ENCODE measurements at places on chromosomes 3 and 15.

- peak; percentile 96 for DNase-seq
These were observed at the start of gene CADM2 for GRCh38 chr3:84958495-84959469. TSS of gene CADM2 (plus strand) at chr3:84958989.

- no peak for DNase-seq
These were observed 88.8 kb downstream of the GADL1 start for GRCh38 chr3:30805695-30806094.

GRCh38 chr3:109869586-109869985 is 532.2 kb upstream of the DPPA4 start:
- no peak for DNase-seq

DNA sequence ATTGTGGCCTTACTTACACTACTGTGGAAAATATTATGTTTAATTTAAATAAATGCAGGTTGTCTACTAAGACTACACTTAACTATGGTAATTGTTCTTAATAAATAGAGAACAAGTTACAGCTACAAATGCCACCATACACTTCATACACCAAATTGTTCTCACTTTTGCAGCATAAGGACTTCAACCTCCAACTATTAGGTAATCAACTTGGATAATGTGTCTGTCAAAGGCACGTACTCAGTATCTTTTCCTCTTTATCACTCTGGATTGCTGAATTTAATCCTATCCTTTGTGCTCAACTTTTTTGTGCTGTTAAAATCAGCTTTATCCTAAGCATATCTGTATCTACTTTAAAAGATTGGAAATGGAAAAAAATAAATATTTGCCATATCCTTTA is 41.6 kb upstream of the TMEM87A start:
- DNase-seq, result no peak

DNA sequence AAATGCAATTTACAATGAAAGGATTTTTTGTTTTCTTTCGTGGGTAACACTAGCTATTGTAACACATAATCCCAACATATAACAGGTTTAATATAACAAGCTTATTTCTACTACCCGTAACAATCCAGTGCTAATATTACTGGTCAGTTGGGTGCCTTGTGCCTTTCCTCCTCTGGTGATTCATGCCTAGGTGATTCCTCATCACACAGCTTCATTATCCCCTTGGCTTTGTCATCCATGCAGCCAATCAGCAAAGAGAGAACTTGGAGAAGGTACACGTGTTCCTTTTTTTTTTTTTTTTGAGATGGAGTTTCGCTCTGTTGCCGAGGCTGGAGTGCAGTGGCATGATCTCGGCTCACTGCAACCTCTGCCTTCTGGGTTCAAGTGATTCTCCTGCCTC is 30.7 kb downstream of the CHST14 start:
- no peak for DNase-seq

DNA sequence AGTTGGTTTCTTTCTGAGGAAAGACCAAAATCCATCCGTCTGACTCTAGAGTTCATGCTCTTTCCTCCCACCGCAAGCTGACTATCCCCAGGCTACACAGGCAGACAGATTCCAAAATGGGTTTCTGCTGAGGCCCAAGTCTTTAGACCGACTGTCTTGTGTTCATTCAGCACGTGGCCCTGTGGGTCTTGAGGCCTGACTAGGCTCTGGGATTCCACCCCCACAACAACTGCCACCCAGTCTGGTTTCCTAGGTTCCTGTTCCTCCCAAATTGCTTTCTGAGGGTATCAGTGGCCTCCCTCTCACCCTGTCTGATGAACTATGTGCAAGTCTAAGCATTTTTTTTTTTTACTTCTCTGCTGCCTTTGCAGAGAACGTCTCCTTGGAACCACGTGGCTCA is 67.7 kb downstream of the CYP19A1 start:
- DNase-seq, result no peak

GRCh38 chr15:29682361-29682760 is 139.9 kb downstream of the TJP1 start:
- DNase-seq, result no peak

DNA sequence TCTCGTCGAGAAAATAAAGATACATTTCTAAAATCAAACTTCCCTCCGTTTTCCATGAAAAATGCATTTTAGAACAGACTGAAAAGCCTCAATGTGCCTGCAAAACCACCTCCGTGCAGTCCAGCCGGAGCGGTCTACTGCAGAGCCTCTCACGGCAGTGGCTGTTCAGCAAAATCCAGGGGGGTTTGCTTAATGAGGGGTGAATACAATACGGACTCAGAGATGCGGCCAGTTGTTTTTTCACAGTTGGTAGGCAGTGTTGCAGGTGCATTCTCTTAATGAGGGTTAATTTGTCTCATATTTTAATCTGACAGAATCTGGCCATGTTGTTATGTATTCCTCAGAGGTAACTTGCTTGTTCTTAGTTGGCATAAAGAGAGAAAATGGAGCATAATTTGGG is 223.0 kb downstream of the EBLN2 start:
- no peak for DNase-seq

DNA sequence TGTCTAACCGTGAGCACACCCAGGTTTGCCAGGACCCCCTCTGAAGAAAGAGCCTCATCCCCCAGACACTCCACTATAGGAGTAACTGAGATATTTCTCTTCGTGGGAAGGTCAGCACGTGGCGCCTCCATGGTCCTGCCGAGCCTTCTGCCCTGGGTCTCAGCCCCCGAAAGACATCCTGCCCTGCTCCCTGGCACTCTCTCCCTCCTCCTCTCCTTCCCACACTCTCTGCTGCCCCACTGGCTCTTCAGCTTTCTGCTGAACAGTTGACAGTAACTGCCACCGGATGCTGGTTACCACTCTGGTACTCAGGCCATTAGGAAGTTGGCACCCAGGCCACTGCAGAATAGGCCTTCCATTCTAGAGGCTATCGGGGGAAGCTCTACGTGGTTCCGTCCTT is 185.2 kb downstream of the UACA start:
- DNase-seq, result no peak

DNA sequence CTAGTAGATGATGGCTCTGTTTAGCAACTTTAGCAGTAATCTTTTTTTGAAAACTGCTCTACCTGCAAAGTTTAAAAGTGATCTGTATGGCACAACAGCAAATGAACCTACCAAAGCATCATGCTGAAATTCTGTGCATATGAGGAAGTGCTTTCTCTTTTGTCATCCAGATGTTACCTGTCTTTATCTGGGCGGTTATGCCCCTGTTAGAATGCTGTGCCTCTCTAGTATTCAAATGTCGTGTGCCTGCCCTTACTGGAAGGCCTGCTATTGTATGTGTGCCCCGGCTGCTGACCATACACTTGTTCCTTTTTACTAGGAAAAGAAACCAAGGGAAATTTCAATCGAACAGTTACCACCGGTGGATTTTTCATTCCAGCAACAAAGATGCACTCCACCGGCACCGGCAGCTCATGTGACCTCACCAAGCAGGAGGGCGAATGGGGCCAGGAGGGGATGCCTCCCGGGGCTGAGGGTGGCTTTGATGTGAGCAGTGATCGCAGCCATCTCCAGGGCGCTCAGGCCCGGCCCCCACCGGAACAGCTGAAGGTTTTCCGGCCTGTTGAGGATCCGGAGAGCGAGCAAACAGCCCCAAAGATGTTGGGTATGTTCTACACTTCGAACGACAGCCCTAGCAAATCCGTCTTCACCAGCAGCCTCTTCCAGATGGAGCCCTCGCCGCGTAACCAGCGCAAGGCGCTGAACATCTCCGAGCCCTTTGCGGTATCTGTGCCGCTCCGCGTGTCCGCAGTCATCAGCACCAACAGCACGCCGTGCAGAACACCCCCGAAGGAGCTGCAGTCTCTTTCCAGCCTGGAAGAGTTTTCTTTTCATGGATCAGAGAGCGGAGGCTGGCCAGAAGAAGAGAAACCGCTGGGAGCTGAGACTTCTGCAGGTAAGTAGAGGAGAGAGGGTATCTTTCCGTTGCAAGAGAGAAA is 61.6 kb downstream of the TMEM39A start:
- DNase-seq, result no peak

DNA sequence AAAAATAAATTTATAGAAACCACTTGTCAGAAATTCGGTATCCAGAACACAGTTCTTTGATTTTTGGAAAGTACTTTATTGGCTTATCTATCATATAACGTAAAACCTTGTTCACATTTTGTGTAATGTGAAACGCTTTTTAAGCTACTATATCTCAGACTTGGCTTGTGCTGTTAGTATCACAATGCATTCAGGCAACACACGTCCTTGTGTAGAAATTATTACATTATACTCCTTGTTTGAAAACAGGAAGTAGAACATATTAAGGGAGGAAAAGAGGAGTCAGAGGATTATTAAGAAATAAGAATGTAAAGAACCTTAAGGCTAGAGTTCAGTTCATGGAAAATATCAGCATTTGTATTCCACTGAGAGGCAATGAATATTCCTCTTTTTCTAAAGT is 1.6 kb downstream of the DNAJC13 start:
- no peak for DNase-seq

- no peak for DNase-seq
These were observed 26.1 kb upstream of the MFSD1 start for GRCh38 chr3:158775426-158776410.

- peak; percentile 53 for DNase-seq
These were observed 21.6 kb downstream of the RPL22L1 start for GRCh38 chr3:170848292-170848917.

- DNase-seq, result peak; percentile 15
These were observed 115.5 kb downstream of the SLC25A26 start for GRCh38 chr3:66336333-66336766.

- DNase-seq, result no peak
These were observed 58.3 kb upstream of the RASGRP1 start for GRCh38 chr15:38622908-38623307.

Data from AG08395 (cell line).